Neural progenitor cell (in vitro differentiated cells): ENCODE measurements at places on chromosomes 12 and 14. TPM values are rescaled to one million over a fixed set of nuclear protein-coding genes. Genes with fewer than 3 reads are reported as not detected.
A peak's percentile ranks its signal among the peaks of the same experiment; 100 is the strongest.

The TAS2R19 gene
- 7.7 and 9.7 TPM in 2 replicates for total RNA-seq

The KRT77 gene
- total RNA-seq = 0.47 TPM in 1 of 2 replicates, not detected in the other

The RTL1 gene
- 0.15 and 0.65 TPM in 2 replicates for total RNA-seq

The HOXC4 gene
- total RNA-seq = not detected in 2 replicates

The CCNB1IP1 gene
- 218 and 279 TPM in 2 replicates for total RNA-seq

The EIF2S3B gene
- 1.4 and 1.8 TPM in 2 replicates for total RNA-seq

The SERPINA4 gene
- total RNA-seq = not detected in 2 replicates

The CIDEB gene
- total RNA-seq = 0.12 TPM in 1 of 2 replicates, not detected in the other

The TOMM20L gene
- total RNA-seq = not detected in 2 replicates

The AACS gene
- 16.6 and 22.9 TPM in 2 replicates for total RNA-seq

DNA sequence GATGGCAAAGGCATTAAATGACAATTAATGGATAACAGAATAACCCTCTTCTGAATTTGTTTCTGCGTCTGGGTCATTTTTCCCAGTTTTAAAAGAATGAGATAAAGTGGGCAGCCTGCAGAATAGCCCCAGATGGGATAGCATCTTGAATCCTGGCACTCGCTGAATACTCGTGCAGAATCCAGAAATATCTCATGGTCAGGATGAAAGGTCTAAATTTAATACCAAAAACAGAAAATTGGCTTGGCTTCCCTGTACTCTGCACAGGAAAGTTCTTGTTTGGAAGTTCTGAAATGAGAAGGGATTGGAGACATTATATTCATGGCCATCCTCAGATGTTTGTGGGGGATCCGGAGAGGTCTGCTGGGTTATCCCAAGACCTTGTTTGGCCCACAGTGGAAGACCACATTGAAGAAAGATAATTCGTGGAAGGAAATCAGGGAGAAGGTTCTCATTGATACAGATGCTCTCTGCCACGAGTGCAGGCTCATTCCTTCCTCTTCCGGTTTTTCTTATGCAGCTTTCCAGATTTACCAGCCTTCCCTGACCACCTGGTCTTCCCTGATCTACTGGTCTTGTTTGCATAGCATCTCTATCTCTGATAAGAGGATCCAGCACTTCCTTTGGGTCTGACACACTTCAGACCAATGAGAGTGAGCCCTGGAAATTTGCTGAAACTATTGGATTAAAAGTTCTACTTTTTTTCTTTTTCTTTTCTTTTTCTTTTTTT lies 6.0 kb upstream of the IFT81 start:
- no peak overlapping the region for H3K4me3 ChIP-seq
- H3K36me3 ChIP-seq = no peaks in the 10 kb centered on the region
- no peaks in the 10 kb centered on the region for H3K27me3 ChIP-seq
- H3K4me1 ChIP-seq = peaks cover 7% of the 10 kb centered on the region
- DNase-seq = no peak

- DNase-seq = peak; percentile 66
- peaks cover 38% of the 10 kb centered on the region for H3K4me1 ChIP-seq
- H3K4me3 ChIP-seq = no peak overlapping the region
- H3K27ac ChIP-seq = no peak overlapping the region
- peaks cover 54% of the 10 kb centered on the region for H3K27me3 ChIP-seq
- H3K36me3 ChIP-seq = no peaks in the 10 kb centered on the region
These were observed 9.4 kb upstream of the DACT1 start for GRCh38 chr14:58628406-58628805.

DNA sequence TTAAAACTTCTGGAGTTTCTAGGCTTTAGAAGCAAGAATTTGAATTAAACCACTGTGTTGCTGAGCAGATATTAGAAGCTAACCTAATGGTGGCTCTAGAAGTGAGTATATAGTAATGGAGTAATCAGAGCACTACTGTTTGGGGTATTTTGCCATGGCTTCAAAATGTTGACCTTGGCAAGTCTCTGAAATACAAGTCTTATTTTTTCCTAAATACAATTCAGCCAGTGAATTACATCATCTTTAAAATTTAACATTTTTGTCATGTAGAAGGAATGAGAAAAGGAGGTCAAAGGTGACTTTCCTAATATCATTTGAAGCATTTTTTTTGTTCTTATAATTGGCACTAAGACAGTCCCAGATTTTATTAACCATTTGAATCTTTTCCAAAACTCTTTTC lies 25.2 kb downstream of the PMCH start:
- DNase-seq = no peak
- no peak overlapping the region for H3K27ac ChIP-seq
- no peaks in the 10 kb centered on the region for H3K27me3 ChIP-seq
- peaks cover 7% of the 10 kb centered on the region for H3K36me3 ChIP-seq

- H3K4me1 ChIP-seq = peaks cover 6% of the 10 kb centered on the region
- H3K4me3 ChIP-seq = no peak overlapping the region
- no peaks in the 10 kb centered on the region for H3K36me3 ChIP-seq
- no peak for DNase-seq
- peaks cover 9% of the 10 kb centered on the region for H3K27me3 ChIP-seq
These were observed 23.3 kb downstream of the LRTM2 start for GRCh38 chr12:1843641-1844005.

GRCh38 chr14:35989736-35990135 lies 163.6 kb downstream of the BRMS1L start:
- H3K27ac ChIP-seq = no peak overlapping the region
- peaks cover 23% of the 10 kb centered on the region for H3K4me1 ChIP-seq
- H3K27me3 ChIP-seq = no peaks in the 10 kb centered on the region
- no peak for DNase-seq
- H3K4me3 ChIP-seq = no peak overlapping the region

GRCh38 chr12:1650260-1650977 lies 21.4 kb downstream of the WNT5B start:
- no peaks in the 10 kb centered on the region for H3K36me3 ChIP-seq
- H3K4me1 ChIP-seq = no peaks in the 10 kb centered on the region
- H3K27me3 ChIP-seq = no peaks in the 10 kb centered on the region
- H3K27ac ChIP-seq = no peak overlapping the region

DNA sequence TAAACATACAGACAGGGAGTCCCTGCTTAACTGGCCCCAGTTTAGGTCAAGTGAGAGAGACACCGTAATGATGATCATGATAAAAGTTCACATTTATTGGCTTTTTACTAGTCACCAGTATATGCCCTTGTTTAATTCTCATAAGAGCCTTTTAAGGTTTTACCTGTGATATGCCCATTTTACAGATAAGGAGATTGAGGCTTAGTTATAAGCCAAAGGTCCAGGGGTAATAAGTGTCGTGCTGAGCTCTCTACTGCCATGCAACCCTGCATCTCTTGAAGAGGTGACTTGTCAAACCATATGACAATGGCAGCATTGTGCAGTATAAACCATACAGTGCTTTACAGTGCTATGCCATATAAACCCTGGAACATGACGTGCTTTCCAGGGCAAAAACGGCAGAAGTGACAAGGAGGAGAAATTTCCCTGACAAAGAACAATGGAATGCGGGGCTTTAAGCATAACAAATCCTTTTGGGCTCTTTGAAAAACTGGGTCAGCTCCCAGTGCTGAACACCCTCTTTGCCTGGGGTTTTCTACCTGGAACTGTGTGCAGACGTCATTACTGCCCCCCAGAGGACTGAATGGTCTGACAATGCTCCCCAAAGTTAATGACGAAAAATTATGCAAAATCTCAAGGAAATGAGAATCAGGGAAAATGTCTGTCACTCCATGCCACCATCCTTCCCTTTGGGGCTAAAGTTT lies 59.7 kb upstream of the C14orf132 start:
- no peak overlapping the region for H3K27ac ChIP-seq
- DNase-seq = peak; percentile 65
- peaks cover 8% of the 10 kb centered on the region for H3K27me3 ChIP-seq
- H3K36me3 ChIP-seq = no peaks in the 10 kb centered on the region

DNA sequence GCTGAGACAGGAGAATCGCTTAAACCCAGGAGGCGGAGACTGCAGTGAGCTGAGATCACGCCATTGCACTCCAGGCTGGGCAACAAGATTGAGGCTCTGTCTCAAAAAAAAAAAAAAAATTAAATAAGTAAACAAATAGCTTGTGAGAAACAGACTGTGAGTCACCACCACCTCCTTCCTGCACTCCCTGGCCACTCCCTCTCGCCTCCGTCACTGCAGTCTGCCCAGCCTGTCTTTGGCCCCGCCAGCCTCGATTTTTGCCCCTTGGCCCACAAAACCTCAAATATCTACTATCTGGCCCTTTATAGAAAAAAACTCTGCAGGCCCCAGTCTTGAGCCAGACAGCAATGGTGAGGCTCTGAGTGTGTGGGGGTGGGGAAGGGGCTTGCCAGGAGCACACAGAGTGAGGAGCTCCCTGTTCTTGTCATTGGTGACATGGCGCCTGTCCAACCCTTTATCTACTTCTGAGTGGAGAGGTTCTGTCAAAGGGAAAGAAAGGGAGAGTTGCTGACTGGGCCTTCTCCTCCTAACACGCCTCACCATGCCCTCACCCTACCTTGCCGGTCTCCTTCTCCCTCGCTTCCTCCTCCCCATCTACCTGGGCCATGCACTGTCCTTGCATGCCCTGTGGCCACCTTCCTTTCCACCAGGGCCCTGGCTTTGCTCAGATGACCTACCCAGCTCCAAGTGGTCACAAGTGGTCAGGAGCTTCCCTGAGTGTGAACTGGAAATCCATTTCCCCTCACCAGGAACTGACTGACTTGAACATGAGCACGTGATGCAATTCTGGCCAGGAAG lies 22.1 kb downstream of the LGMN start:
- H3K4me3 ChIP-seq = no peak overlapping the region
- H3K4me1 ChIP-seq = peaks cover 7% of the 10 kb centered on the region
- H3K36me3 ChIP-seq = no peaks in the 10 kb centered on the region

DNA sequence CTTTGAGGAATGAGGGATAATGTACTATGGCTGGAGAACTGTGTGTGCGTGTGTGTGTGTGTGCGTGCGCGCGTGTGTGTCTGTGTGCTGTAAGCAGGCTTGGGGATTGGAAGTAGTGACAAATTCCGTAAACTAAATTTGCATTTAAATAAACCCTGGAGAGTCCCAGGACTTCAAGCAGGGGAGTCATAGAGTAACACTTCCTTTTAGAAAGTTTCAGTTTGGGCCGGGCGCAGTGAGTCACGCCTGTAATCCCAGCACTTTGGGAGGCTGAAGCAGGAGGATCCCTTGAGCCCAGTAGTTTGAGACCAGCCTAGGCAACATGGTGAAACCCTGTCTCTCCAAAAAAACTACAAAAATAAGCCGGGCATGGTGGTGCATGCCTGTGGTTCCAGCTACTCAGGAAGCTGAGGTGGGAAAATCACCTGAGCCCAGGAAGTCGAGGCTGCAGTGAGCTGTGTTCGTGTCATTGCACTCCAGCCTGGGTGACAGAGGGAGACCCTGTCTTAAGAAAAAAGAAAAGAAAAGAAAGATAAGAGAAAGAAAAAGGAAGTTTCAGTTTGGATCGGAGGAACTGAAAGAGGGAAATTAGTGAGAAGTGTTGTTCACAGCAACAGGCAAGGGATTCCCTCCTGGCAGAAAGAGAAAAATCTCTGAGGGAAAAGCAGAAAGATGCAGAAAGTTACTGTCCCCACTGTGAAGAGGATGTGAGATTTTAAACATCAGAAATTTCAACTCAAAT lies 222.7 kb upstream of the SOX5 start:
- no peak overlapping the region for H3K27ac ChIP-seq
- H3K4me1 ChIP-seq = peaks cover 10% of the 10 kb centered on the region
- no peaks in the 10 kb centered on the region for H3K36me3 ChIP-seq
- no peaks in the 10 kb centered on the region for H3K27me3 ChIP-seq
- H3K4me3 ChIP-seq = no peak overlapping the region

- H3K36me3 ChIP-seq = no peaks in the 10 kb centered on the region
- H3K27ac ChIP-seq = no peak overlapping the region
- no peaks in the 10 kb centered on the region for H3K4me1 ChIP-seq
These were observed 57.9 kb downstream of the AVPR1A start for GRCh38 chr12:63093084-63093483.

DNA sequence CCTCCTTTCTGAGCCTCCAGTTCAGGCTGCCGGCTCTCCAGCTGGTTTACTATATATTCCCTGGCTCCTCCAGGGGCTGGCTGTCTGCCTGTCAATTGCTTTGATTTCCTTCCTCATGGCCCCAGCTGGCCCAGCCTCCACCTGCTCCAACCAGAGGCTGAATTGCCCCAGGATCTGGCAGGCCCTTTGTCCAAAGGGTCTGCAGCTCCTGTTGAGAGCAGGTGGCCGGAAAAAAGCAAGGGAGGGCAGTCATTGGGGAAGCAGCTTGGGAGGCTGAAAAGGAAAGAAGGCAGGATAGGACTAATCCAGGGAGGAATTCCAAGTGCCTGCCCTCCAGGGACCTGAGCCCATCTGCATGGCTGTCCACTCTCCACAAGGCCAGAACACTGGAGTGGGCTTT lies 25.3 kb downstream of the PAH start:
- peak overlapping the region; percentile 33 for H3K27ac ChIP-seq
- no peak overlapping the region for H3K4me3 ChIP-seq
- H3K4me1 ChIP-seq = peaks cover 50% of the 10 kb centered on the region
- H3K27me3 ChIP-seq = peaks cover 8% of the 10 kb centered on the region
- H3K36me3 ChIP-seq = no peaks in the 10 kb centered on the region

GRCh38 chr12:40515041-40515816 lies 177.0 kb upstream of the CNTN1 start:
- no peaks in the 10 kb centered on the region for H3K4me1 ChIP-seq
- no peaks in the 10 kb centered on the region for H3K36me3 ChIP-seq
- peak; percentile 46 for DNase-seq
- no peaks in the 10 kb centered on the region for H3K27me3 ChIP-seq
- no peak overlapping the region for H3K27ac ChIP-seq

- H3K4me1 ChIP-seq = no peaks in the 10 kb centered on the region
- H3K36me3 ChIP-seq = no peaks in the 10 kb centered on the region
- H3K4me3 ChIP-seq = no peak overlapping the region
- no peaks in the 10 kb centered on the region for H3K27me3 ChIP-seq
- DNase-seq = no peak
These were observed 7.5 kb upstream of the ETFBKMT start for GRCh38 chr12:31651893-31652521.

- H3K4me3 ChIP-seq = no peak overlapping the region
- peak overlapping the region; percentile 60 for H3K27ac ChIP-seq
- H3K36me3 ChIP-seq = no peaks in the 10 kb centered on the region
- no peak for DNase-seq
- H3K4me1 ChIP-seq = peaks cover 70% of the 10 kb centered on the region
- no peaks in the 10 kb centered on the region for H3K27me3 ChIP-seq
These were observed 72.9 kb upstream of the SRSF5 start for GRCh38 chr14:69693801-69694729.

DNA sequence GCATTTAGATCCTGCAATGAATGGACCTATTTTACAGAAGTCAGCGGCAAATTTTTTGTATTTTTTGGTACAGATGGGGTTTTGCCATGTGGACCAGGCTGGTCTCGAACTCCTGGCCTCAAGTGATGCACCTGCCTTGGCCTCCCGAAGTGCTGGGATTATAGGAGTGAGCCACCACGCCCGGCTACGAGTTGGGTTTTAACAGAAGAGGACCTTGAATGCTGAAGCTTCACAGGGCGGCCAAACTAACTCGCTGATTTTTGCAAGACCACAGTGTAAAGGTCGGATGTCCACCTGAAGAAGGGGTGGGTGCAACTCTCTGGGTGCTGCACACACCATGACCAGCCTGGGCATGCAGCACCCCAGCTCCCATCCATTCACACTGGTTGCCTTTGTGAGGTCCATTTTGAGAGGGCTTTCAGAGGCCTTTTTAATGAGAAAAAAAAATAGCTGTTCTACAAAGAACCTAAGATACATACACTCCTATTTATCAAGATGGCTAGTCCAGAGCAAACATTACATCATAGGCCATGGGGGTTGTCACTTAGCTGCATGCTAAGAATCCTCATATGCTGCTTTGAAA lies 21.6 kb upstream of the CDK2AP1 start:
- no peak overlapping the region for H3K27ac ChIP-seq
- H3K4me3 ChIP-seq = no peak overlapping the region
- H3K27me3 ChIP-seq = no peaks in the 10 kb centered on the region
- peaks cover 12% of the 10 kb centered on the region for H3K36me3 ChIP-seq
- no peak for DNase-seq
